ENCODE measurements at places on chromosomes 3 and 15.

GRCh38 chr3:101573449-101574387 is at the start of gene PCNP:
PCNP (plus strand) TSS chr3:101574180; CDS start chr3:101574216, 36 bp downstream.
- peak; percentile 98 for DNase-seq

- no peak for DNase-seq
Measured at GRCh38 chr3:69411346-69411745, 25.5 kb upstream of the FRMD4B start.

DNA sequence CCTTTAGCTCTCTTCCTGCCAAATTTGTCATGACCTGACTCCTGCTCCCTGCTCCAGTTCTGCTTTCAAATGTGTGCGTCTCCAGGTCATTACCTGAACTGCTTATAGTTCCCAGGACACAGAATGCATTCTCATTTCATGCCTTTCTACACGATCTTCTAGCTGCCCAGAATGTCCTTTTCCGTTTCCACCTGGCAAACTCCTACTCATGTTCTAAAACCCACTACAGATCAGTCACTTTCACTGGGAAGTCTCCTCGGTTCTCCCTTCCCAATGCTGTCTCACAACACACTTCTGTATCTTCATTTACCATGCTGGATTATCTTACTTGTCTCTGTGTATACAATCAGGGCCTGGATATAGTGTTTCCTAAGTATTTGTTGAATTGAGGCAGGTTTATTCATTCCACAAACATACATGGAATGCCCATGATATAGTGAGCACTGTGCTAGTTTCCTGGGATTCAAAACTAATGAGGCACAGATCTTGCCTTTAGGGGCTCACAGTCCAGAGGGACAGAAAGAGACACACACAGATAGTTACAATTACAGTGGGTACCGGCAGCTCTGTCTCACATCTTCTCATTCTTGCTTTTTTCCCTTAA is 1.6 kb upstream of the NOX5 start:
- DNase-seq: no peak

DNA sequence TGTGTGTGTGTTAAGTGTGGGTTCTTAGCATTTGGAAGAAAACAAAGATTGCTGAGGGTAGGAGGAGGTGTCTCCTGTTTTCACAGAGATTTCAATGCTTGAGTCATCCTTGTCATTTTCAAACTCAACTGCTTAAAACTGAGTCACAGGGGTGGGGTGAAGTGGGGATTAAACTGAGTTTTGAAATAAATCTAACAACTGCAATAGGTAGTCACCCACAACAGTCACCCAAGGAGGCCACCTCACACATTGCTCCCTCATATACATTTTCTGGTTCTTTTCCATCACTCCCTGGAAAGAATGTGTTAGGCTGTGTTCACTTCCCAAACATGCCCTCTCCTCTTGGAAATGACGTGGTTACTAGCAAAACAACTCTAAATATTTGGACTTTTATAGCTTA is 187.7 kb upstream of the CMC1 start:
- no peak for DNase-seq

Measured in activated T-cell treated with anti-CD3 and anti-CD28 coated beads, Interleukin-2, amount 50 U/mL, for 4 hours (primary cell).